ENCODE measurements at places on chromosomes 3 and 15.

DNA sequence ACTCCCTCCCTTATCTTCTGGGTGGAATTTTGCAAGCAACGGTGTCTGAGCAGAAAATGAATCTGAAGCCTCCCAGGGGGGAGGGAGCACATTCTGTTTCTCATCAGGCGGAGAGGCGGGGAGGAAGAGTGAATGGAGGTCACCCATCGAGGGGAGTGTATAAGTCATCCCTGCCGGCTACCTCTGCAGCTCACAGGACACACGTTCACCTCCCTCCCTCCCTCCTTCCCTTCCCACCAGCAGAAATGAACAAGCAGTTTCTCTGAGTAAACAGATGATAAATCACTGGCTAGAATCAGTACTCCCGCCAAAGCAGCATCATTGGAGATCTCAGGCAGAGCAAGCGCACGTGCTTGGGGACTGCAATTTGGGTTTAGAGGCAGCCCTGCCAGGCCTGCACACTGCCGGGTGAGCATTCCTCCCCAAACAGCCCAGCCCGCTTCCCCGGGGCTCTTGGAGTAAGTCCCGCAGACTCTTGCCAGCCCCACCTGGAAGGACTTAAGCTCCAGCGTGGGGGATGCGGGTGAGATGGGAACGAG, 38.3 kb downstream of the CPN2 start:
- peak; percentile 95 for DNase-seq

DNA sequence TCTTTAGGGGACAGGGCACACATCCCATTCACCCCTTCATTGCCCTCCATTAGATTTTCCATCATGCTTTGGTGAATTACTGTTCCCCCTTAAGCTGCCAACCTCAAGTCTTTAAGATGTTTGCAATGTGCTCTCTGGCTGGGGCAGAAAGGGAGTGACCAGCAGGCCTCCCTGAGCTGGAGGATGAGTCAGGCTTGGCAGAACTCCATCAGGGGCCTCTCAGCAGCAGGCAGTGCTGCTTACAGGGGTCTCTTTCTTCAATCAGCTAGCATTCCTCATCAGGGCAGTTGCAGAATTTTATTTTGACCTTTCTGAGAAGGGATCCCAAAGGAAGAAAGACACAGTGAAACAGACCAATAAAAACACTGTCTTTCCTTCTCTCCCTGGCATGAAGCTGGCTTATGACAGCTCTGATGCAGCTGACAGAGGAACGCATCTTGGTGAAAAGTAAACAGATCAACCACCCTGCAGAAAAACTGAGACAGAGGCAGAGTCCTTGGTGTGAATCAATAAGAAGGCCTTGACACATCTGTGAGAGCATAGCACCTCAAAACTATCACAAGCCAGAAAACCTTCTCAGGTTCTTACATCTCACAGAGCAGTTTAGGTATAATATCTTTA, 88.7 kb upstream of the MRPL3 start:
- peak; percentile 89 for DNase-seq

GRCh38 chr3:9666704-9667445, 17.6 kb downstream of the MTMR14 start:
- DNase-seq = no peak

- peak; percentile 18 for DNase-seq
These were observed 1.7 kb downstream of the CMTM8 start for GRCh38 chr3:32240159-32240545.

DNA sequence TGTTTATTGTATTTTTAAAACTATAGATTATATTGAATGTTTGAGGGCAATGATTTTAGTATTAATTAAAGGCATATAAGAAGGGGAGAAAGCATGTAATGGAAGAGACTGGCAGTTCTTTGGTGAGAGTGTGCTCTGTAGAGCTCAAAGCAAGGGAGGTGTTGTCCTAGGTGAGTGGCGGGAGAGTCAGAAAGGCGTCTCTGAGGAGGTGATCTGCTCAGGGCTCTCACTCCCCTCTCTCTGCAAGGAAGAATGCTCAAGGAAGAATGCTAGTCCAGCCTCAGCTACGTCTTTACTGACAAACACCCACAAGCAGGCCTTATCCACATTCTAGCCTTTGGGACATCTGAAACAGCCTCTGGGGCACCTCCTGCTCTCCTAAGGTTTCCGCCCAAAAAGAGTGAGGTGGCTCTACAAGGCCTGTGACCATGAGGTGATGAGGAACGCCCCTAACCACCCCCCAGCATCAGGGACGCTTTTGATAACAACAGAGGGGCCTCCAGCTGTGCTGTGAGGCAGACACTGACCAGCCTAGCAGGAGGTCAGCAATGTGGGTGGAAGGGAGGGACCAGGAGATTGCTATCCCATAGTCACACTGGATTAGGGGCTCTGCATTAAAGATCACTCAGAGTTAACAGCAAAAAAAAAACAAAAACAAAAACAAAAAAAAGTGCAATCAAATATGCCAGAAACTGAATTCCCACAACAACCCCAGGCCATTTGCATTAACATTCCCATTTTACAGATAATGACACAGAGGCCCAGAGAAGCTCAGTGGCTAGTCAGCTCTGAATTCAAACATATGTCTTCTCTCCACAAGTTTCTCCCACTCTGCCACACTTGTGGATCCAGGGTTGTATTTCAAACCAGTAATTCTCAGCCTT, 202.2 kb upstream of the CTNNB1 start:
- DNase-seq = no peak

GRCh38 chr15:40933517-40933902, 4.4 kb downstream of the DLL4 start:
- DNase-seq = no peak

- peak; percentile 70 for DNase-seq
These were observed 49.1 kb downstream of the DNASE1L3 start for GRCh38 chr3:58161435-58162398.

DNA sequence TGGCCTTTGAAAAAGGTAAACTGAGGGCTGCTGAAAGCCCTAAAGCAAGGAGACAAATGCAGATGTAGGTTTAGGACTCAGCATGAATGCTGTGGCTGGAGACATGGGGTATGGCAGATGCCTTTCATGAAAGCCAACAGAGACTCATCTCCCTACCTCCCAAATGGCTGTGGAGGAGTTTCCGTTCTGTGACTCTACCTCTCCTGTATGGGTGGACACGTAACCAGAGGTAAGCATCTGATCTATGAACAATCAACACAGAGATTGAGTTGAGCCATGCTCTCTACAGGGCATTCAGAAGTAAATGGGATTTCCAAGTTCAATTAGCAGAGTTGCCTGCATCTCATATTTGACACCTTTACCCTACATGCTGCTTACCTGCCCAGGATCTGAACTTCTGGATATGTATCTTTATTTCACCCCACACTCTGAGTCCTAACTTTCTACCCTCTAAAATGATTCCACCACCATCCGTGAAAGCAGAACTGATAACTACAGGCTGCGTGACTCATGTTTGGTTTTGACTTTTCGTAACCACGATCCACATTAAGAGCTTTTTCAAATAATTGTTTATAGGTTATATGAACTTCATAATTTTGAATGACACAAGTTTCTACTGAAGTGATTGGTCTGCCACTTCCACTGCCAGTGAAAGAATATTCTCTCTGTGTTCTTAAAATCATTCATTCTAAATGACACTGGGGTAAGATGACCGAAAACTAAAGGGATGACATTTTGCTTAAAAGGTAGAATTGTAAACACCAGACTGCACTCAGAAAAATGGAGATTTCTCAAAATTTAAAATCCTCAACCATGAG, 1058.7 kb downstream of the FHIT start:
- no peak for DNase-seq

DNA sequence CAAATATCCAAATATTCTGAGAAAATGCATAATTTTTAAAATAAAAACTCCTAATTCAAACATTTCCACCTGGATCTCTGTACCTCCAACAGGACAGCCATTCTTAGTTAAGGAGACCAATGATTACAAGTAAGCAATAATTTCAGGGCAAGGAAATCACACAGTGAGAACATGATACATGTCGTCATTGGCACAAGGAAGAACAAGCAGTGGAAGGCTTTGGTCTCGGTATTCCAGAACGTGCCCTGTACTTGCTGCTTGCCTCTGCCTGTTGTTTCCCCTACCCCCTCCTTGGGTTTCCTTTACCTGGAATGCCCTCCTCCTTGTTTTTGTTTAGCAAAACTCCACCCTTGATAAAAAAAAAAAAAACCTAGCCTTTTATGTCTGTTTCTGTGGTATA, 72.8 kb downstream of the PPM1L start:
- no peak for DNase-seq

- DNase-seq = no peak
These were observed 74.6 kb upstream of the PSMD6 start for GRCh38 chr3:64097920-64098319.

DNA sequence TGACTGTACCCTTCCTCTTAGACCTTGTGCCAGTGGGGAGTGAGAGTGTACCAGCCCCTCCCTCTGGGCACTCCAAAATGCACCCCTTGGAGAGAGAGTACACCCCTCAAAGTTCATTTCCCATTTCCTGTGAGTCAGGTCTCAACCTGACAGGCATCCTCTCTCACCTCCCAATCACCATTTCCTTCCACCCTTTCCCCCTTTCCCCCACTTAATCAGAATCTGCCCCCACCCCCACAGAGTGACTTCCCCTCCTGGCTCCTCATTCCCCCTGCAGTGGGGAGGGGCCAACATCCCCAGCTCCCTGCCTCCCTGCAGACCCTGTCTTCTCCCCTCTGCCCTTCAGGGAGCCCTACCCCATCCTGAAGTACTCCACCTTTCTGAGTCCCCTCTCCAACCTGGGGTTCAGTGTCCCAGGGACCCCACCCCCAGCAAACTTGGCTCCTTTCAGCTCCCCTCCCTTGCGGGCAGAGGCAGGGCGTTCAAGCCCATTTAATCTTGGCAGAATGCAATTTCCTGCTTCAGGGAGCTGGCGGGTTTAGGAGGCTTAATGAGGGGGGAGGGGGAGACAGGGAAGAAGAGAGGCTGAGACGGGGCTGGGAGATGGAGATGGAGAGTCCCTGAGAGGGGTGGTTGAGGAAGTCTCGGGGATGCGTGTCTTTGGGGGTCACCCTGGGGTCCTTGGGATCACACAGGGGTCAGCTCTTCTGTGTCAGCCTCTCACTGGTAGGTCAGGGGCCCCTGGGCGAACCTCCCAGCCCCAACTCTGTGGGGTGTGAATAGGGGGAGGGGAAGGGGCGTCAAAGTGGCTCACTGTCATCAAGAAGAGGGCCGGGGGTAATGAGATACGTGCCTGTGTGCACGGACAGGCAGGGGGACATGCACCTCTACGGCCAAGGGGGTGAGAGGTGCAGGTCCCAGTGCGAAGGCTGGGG, 16.6 kb upstream of the SEMA3F start:
- DNase-seq = peak; percentile 70

- DNase-seq = no peak
These were observed 8.7 kb downstream of the PXK start for GRCh38 chr3:58341376-58341775.

- no peak for DNase-seq
These were observed 570 bp downstream of the SACM1L start for GRCh38 chr3:45689787-45690145.

DNA sequence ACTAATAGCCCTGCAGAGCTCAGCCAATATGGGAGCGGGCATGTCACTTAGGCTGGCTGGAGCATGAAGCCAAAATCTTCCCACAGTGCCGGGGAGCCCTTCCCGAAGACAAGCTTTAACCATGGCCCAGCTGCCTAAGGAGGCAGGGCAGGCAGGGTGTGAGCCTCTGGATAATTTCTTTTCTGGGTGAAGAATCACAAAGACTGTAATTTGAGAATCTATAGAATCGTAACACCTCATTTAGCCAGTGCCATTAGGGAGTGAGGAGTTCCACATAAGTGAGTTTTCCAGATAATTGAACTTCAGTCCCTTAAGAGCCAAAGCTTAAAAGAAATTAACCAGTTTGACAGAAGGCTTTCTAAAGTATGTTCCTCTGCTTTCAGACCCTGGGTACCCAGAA, 40.2 kb upstream of the TLE3 start:
- DNase-seq = no peak

DNA sequence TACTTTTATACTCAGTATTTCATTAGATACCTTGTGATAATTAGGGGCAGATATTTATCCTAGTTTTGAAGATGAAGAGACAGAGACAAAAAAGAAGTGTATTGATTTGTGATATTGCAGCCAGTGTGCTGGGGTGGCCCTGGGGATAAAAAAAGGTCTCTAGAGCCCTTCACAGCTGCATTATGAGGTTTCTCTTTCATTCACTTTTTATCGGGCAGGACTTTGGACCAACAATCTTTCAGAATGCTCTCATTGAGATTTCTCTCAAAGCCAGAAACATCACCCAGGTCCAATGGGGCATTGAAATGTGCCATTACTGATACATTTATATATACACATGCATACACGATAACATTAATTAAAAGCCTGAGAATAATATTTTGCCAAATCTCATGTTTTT, 20.5 kb upstream of the SELENOT start:
- DNase-seq = no peak

Measured in umbilical cord (tissue), 2 donors.